T-helper 22 cell (primary cell): ENCODE measurements at places on chromosomes 1 and 21.

DNA sequence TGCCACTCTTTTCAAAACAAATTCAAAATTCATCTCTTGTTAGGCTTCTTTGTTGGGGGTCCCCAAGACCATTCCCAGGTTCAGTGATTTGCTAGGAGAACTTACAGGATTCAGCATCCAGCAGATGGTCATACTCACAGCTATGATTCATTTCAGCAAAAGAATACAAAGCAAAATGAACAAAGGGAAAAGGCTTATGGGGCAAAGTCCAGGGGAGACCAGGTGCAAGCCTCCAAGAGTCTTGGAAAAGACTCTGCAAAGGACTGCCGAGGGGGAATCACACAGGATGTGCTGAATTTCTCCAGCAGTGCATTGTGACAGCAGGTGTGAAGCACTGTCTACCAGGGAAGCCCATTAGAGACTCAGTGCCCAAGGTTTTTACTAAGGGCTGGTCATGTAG, 7.3 kb downstream of the TRAF5 start:
- DNase-seq, result no peak

- no peak for DNase-seq
Measured at GRCh38 chr21:45545691-45546531, 3.7 kb upstream of the SLC19A1 start.

- no peak for DNase-seq
Measured at GRCh38 chr1:201649761-201650622, 111.1 kb downstream of the NAV1 start.

GRCh38 chr1:201050515-201051277, 27.2 kb upstream of the KIF21B start:
- DNase-seq, result no peak

DNA sequence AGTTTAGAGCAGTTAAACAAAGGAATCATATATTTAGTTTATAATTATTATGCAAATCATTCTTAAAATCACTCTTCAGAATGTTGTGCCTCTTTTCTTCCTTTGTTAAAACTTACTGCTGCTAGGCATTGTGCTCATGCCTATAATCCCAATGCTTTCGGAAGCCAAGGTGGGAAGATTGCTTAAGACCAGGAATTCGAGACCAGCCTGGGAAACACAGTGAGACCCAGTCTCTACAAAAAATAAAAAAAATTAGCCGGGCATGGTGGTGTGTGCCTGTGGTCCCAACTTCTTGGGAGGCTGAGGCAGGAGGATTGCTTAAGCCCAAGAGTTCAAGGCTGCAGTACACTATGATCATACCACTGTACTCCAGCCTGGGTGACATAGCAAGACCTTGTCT, 33.6 kb downstream of the ZSWIM5 start:
- no peak for DNase-seq

- DNase-seq, result no peak
Measured at GRCh38 chr1:229848752-229849677, 218.0 kb upstream of the GALNT2 start.

- DNase-seq, result no peak
Measured at GRCh38 chr1:69171248-69171647, 396.5 kb upstream of the LRRC7 start.

DNA sequence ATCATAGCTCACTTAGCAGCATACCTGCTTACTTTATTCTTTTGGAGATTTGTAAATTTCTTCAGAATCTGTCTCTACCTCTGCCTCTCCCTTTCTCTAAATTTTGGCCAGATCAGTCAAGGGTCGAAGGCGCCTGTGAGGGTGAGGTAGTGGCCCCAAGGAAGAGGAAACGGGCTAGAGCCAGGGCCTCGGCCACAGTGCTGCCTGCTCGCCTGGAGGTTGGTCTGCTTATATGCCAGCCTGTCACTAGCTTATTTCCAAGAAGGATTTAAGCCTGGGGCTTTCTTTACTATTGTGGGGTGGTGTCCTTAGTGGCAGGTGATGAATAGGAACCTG, 19.6 kb downstream of the PEX14 start:
- no peak for DNase-seq

DNA sequence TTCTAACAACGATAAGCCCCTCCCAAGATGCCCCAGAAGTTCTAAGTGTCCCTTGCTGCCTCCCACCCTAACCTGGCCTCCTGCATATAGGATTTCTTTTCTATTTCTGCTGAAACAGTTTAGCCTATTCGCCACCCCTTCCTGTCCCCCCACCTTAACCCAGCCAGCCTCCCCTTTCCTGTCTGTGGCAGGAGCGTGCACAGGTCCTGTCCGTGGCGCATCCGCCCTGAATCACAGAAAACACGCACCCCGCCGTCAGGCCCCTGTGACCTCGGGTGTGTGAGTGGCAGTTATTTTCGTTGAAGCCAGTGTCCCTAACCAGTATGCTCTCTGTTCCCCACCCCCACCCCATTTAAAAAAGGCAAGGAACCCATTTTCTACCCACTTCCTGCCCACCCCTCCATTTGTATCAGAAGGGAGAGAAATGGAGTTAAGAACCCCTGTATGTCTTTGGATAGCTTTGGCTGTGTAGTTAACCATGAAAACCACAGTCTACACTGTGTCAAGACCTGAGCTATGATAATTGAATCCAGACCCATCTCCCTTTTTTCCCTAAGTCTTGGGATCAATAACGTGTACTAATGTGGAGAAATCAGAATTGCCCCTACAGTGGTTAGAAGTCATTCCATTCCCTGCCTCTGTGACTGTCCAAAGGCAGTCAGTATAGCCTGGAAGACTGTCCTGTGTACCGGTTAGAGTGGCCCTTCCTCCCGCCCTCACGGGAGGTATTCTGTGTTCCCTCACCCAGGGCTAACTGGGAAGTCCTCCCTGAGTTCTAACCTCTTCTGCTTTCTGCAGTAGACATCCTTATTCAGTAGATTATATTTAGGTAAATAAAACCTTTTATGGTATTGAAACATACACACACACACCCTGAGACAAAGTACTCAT, 1.8 kb downstream of the PLEKHO1 start:
- DNase-seq, result peak; percentile 65

GRCh38 chr1:36536727-36537126, 54.0 kb upstream of the CSF3R start:
- no peak for DNase-seq

- no peak for DNase-seq
Measured at GRCh38 chr1:232110281-232111090, 483.9 kb downstream of the DISC1 start.

DNA sequence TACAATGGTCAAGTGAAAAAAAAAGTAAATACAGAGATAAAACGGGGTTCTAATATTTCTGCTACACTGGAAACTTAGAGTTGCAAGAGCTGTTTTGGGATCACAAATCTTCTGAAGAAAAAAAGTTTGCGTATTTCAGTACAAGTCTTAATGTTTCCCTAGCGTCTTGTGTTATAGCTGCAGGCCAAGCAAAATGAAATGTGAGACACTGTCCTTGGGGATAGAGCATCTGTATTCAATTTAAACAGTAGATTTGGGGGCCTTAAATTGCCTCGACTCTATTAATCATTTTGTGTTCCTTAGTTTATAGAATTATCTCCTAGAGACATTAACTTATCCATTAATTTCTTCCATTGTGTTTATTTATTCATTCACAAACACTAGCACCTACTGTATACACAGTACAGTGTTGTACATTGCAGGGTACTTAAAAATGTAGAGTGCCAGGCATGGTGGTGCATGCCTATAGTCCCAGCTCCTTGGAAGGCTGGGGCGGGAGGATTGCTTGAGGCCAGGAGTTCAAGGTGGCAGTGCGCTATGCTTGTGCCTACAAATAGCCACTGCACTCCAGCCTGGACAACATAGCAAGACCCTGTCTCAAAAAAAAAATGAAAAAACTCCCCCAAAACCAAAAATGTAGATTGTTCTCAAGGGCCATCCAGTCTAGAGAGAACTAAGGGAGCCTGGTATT, 7.9 kb downstream of the DISC1 start:
- DNase-seq, result no peak

GRCh38 chr1:223256034-223256433, 107.9 kb downstream of the SUSD4 start:
- no peak for DNase-seq

DNA sequence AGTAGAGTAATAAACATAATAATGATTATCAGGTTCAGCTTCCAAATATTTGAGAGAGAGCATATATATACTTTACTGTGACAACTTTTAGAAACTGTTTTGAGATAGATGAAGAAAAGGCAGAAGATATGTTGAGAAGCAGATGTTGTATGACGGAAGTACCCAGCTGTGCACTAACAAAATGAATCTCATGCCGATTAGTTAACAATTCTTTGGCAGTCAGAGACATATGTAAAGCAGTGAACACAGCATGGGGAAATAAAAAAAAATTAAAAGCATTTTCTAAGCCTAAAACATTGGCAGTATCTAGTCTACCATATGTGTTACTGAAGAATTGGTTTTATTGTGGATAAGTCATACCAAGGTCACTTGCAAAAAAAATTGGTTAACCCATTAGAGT, 51.8 kb downstream of the MAGI3 start:
- DNase-seq, result no peak

DNA sequence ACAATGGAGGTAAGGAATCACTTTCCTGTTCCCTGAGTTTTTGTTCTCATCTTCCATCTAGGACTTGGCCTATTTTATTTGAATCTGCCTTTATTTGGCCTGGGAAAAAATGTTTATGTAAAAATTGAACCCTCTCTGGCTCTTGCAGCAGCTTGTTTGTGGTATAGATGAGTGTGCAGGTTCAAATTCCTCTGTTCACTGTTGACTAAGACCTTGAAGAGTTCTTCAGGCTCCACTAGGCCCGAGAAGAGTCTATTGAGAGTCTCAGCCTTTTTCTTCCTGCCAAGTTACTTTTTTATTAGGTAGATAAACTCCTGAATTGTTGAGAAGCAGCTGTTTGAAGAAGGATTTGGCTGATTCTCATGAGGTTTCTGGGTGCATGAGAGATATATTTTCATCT, 248.8 kb upstream of the ADGRL2 start:
- DNase-seq, result no peak

GRCh38 chr1:111731956-111732355, 7.2 kb downstream of the INKA2 start:
- no peak for DNase-seq

DNA sequence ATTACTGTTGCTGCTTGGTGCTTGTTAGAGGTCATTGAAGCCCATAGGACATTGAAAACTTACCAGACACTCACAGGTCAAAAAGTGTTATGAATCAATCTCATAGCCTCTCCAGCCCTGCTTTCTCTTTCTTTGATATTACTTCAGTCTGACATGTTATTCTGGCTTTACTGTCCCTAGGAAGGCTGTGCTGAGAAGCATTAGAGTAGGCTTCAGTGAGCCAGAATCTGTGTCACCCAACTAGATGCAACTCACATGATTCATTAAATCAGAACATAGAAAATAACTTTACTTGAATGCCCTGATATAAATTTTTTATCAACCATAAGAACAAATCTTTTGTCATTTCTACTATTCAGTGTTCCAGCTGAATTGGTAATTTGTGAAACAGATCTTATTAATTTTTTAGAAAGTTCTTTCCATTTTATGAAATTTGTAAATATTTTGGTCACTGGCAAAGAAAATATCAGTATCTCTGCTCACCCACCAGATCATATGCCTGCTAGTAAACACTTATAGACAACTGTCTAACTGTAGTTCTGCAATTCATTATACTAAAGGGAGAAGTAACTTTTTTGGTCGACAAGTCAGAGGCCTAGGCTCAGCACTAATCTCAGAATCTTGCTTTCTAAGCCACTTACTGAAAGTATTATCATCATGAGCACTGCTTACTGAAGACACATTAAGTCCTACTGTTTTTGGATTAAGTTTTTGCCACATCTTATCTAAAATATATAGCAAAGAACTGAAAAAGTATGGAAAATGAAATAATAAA, 48.2 kb downstream of the RPAP2 start:
- no peak for DNase-seq

DNA sequence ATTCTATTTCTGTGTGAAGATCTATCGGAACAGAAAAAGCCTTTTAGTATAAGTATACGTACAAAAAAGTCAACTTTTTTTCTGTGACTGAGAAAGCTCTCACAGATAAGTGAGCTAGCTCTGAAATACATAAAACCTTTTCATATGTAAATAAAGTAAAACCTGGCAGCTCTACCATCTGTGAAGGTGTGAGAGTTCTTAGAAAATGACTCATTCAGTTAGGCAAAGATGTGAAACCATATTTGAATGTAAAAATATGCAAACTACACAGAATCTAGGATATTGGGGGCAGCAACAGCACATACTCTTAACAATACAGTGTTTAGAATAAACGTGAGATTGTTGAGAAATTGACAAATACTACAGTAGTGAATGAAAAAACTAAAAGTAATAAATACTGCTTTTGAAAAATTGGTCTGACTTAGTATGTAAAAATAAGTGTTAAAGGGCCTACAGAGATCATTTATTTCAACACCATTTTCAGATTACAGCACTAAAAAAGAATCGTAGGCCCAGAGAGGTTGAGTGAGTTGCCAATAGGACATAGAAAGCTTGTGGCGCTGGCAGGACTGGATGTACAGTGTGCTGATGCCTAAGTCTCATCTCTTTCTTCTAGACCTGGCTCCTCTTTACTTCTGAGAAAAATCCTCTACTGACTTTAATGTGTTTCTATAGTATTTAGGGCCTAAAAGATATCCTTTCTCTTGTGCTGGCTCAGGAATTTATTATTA, 19.8 kb downstream of the ATP6V1G3 start:
- no peak for DNase-seq

GRCh38 chr1:211843018-211843417, 12.5 kb upstream of the LPGAT1 start:
- DNase-seq, result no peak

- no peak for DNase-seq
Measured at GRCh38 chr1:30912224-30912623, 3.7 kb upstream of the SDC3 start.

- no peak for DNase-seq
Measured at GRCh38 chr1:114274621-114275317, 121.1 kb upstream of the SYT6 start.

GRCh38 chr1:16126743-16127515, 28.9 kb downstream of the EPHA2 start:
- no peak for DNase-seq

GRCh38 chr1:117834416-117834815, 95.0 kb downstream of the GDAP2 start:
- no peak for DNase-seq

GRCh38 chr21:42039911-42040351, 29.8 kb upstream of the ZBTB21 start:
- DNase-seq, result no peak

GRCh38 chr1:239735111-239735510, 348.7 kb downstream of the CHRM3 start:
- no peak for DNase-seq

- no peak for DNase-seq
Measured at GRCh38 chr1:83318366-83318765, 680.6 kb downstream of the TTLL7 start.

DNA sequence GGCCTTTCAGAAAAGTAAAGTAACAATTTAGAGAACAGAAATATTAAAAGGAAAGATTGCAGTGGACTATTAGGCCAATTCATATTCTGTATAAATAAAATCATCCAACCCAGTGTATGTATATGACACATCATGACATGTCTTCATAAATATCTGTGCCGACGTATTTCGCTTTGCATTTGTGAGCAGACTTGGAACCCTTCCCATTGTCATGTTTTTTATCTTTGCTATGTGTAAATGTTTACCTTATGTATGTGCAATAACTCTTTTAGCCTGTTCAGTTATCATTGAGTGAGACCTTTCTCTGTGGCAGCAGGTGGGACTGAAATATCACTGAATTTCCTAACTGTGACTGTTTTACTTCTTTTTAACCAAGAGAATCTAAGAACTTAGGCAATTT, 58.0 kb upstream of the FAM3B start:
- DNase-seq, result no peak
